Germinal center (tissue), 1 donor: ENCODE measurements at places on chromosomes 6 and 20.

- no peak for DNase-seq
Measured at GRCh38 chr20:60872224-60872623, 379.8 kb upstream of the CDH4 start.

DNA sequence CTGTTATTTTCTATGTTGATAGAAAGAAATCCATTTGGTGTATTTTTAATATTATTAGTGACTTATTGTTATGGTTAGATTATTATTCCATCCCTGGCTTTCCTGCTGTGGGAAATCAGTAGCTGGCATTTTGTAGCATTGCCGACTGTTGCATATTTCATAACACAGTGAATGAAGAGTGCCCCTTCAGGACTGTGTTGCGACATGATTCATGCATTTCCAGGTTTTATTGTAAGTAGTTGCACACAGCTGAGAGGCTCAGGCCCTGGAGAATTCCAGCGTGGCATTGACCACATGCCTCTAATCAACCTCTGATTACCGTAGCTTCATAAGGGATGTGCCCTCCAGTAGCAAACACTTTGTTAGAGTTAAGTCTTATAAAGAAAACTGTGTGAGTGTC is 263.9 kb downstream of the FARS2 start:
- no peak for DNase-seq

DNA sequence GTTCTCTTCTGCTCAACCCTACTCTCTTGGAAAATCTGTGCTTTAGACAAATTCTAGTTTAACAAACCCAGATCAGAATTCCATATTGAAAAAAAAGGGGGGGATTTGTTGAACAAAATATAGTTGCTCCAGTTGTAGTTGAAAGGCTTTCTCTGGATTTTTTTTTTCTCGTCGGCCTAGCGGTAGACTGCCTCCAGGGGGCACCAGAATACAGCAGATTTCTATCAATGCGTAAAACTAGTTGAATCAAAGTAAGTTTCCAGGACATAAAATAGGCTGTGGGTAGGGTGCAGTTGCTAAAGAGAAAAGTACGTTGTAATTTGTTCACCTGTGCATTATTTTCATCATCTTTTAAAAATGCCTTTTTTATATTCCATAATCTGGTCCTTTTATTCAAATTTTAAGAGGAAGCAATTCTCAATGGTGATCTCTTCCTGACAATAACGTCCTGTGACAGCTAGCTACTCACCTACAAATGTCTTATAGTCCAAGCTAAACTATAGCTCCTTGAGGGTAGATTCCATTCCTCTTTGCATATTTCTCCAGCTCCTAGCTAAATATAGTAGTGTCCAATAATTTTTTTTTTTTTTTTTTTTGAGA is 105.4 kb downstream of the PERP start:
- DNase-seq, result peak; percentile 31

GRCh38 chr6:3739311-3739897 is 12.1 kb downstream of the PXDC1 start:
- no peak for DNase-seq

GRCh38 chr6:140855520-140855919 is 1277.2 kb upstream of the GJE1 start:
- DNase-seq, result no peak

DNA sequence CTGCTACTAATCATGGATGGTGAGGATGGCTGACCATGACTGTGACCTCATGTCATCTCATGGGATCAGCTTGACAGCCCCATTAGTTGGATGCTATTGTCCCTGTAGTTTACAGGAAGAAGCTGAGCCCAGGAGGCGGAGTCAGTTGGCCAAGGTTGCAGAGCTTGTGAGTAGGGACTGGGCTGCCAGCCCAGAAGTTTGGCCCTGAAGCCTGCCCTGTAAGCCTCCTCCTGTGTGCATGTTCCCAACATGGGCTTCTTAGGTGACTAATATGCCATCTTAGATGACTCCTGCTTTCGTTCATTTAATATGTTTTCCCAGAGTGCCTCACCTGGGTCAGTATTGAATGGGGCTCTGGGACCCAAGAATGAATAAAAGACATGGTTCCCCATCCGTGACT is 6.9 kb downstream of the EDN3 start:
- DNase-seq, result no peak

- no peak for DNase-seq
Measured at GRCh38 chr20:45782890-45783289, 8.8 kb downstream of the WFDC3 start.

DNA sequence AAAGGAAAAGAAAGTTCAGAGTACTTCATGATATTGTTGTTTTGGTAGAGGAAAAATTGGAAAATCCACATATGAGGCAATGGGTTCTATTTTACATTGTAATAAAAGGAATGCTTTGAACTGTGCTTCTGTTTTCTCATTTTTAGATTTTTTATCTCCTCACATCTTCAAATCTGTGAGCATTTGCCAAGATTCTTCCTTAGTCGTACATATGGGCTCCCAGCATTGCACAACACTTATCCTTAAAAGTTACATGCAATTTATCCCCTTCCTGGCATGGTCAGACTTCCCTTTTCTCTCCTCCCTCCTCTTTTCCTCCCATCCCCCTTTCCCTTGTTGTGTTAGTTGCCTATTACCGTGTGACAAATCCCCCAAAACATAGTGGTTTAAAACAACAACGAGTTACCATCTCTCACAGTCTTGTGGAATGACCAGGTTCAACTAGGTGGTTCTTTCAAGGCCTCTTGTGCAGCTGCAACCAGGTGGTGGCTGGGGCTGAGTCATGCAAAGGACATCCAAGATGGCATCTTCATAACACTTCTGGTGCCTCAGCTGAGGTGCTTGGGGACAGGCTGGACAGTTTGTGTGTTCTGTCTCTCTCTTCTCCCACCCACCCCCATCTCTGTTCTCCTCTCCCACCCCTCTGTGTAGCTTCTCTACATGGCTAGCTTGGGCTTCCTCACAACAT is 68.7 kb downstream of the TXNDC5 start:
- no peak for DNase-seq

GRCh38 chr6:5998711-5999687 is 7.7 kb downstream of the NRN1 start:
- DNase-seq, result no peak

- peak; percentile 43 for DNase-seq
Measured at GRCh38 chr20:44651684-44652423, at the start of gene ADA. Gene ADA (minus strand): TSS chr20:44651699. CDS start chr20:44651607, 92 bp downstream.

DNA sequence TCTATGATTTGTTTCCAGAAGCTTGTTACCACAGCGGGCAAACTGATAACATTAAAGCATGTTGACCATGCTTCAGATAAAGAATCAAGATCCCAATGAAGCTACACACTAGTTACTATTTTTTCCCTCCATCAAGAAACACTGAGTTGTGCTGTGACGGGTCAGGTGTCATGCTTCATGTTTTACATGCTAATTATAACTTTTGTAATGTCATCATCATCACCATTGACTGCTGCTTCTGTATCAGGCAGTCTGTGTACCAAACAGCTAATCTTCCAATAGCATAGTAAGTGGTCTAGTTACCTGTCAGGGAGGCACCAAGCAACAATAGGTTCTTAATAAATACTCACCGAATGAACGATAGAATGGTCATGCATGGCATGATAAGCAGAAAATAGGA is 388.1 kb downstream of the THBS2 start:
- no peak for DNase-seq

DNA sequence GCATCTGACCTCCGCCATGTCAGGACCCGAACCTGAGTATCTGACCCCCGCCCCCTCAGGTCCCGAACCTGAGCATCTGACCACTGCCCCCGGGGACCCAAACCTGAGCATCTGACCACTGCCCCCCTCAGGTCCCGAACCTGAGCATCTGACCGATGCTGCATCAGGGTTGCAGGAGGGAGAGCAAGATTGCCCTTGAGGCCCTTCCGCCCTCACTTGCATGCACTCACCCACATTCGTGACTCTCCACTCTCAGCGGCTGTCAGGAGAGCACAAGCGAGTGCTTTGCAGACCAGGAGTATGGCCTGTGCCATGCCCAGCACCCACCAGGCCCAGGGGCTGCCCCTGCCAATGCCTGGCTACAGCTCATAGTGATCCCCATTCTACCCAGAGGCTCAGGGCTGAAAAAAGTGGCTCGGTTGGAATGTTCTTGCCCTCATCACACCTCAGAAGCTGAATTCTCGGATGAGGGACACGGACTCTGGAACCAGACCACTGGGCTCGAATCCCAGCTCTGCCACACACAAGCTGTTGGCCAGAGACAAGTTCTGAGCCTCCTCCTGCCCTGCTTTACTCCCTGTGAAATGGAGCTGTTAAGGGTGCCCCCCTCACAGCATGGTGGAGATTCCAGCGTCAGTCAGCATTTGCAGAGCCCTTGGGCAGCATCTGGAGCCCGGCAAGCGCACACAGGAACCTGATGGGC is 82.1 kb downstream of the DLL1 start:
- no peak for DNase-seq

DNA sequence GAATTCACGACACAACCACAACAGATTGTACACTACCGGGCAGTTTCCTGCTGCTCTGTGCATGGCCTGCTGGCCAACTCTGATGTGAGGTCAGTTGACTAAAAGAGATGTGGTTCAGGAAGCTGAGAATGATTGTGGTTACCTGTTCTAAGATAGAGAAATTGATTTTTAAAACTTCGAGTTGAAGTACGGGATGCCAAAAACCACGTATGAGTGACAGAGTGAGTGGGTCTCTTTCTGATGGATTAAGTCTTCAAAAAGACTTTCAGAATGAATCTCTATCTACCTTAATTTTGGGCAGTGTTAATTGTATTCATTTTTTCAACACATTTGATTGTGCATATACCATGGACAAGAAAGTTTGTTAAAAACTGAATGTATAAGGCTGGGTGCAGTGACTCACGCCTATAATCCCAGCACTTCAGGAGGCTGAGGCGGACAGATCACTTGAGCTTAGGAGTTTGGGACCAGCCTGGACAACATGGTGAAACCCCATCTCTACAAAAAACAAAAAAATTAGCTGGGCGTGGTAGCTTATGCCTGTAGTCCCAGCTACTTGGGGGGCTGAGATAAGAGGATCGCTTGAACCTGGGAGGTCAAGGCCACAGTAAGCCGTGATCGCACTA is 121.2 kb downstream of the SGK1 start:
- DNase-seq, result no peak

GRCh38 chr6:53926505-53926904 is 131.7 kb downstream of the LRRC1 start:
- DNase-seq, result no peak

DNA sequence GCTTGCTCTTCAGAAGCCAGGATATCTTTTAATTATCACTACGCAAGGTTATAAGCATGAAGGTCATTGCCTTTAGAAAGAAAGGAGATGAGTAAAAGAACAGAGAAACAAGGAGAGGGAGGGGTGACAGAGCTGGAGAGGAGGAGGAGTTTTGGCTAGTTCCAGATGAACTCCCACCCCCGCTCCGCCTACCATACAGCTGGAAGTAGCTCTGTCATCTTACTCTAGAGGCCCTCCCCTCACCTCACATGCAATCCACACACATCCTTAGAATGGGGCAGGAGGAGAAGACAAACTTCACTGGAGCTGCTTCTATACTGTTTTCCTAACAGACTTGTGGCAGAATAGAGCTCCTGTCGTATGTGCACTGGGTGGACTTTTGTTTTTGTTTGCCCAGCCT is 144.7 kb downstream of the SCML4 start:
- no peak for DNase-seq

DNA sequence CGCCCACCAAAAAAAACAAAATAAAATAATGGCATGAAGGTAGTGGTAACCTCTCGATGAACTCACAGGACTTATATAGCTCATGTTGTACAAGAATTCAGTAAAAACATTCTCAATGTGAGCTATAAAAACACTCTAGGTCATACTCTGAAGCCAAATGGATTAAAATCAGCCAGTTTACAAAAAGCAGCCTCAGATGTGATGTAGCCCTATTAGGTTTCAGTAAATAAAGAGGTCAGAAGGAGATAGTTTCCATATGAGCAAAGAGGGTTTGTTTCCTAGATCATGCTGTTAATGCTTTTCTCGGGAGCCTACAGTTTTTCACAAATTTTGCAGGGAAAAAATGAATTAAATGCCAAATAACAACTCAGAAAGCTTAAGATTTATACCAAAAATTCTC is 319.5 kb upstream of the HSF2 start:
- DNase-seq, result no peak

- DNase-seq, result no peak
Measured at GRCh38 chr20:55782912-55783253, 222.4 kb downstream of the CBLN4 start.

- no peak for DNase-seq
Measured at GRCh38 chr6:35600659-35601125, 88.0 kb upstream of the TULP1 start.
